Putamen (tissue), 1 donor: ENCODE measurements at places on chromosomes 2 and 18.
A peak's percentile ranks its signal among the peaks of the same experiment; 100 is the strongest.

GRCh38 chr2:25424426-25425028, 82.8 kb upstream of the DNMT3A start:
- DNase-seq, result no peak

DNA sequence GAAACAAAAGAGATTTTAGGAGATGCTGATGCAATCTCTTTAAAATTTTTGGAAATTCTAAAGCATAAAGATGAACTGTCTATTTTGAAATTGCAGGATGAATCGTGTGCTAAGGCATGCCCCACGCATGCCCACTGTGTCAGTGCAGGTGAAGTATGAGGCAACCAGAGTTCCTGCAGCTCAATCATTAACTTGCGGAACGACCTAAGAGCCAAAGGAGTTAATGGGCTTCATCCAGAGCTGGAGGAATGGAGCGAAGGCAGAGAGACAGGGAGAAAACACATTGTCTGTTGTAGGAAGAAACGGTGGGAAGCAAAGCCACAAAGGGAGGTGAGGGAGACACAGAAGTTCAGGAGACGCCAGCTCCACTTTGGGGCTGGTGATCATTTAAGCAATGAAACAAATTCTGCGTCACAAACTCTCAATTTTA, 265.2 kb downstream of the CCDC85A start:
- peak; percentile 57 for DNase-seq

- peak; percentile 25 for DNase-seq
Measured at GRCh38 chr18:32271672-32272208, 81.9 kb downstream of the MEP1B start.

DNA sequence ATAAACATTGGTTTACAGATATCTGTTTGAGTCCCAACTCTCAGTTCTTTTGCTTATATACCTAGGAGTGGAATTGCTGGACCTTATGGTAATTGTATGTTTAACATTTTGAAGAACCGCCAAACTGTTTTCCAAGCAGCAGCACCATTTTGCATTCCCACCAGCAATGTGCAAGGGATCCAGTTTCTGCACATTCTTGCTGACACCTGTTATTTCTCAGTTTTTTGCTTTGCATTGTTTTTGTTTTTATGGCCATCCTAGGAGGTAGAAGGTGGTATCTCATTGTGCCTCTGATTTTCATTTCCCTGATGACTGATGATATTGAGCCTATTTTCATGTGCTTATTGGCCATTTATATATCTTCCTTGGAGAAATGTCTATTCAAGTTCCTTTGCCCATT, 71.2 kb downstream of the MCFD2 start:
- no peak for DNase-seq

DNA sequence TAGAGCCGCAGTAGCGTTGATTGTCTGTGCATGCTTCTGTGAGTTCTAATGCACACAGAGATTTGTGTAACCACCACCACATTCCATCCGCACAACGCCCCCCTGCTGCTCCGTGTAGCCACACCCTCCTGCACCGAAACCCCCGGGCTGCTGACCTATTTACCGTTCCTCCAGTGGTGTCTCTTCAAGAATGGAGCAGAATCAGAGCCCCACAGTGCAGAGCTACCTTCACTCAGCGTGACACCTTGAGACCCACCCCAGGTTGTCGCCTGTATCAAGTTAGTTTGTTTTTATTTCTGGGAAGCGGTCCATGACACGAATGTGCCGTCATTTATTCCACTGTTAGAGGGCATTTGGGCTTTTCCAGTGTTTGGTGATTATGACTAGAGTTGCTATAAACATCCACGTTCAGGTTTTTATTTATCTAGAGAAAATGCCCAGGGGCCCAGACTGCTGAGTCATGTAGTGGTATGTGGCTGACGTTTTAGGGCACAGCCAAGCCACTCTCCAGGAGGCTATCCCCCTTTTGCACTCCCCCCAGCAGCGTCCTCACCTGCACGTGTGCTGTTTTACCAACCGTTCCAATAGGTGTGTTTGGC, 266.8 kb downstream of the NDUFA10 start:
- DNase-seq, result no peak

DNA sequence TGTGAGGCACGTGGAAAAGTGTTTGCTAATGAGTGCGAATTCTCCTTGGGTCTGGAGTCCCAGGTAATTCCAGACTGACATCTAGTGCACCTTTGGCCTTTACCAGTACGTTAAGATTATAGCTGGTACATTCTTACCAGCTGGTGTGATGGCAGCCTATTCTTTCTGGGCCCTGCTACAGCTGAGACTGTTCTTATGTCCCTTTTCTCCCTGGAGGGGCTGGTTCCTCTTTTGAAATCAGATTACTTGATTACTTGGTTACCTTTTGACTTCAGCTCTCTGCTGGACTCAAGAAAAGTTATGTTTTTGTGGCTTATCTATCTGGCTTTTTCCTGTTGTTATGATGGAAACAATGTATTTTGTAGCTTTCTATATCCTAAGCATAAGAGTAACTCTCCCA, 14.5 kb downstream of the CABYR start:
- DNase-seq, result no peak
